Forelimb muscle (tissue), 1 donor: ENCODE measurements at places on chromosomes 7 and 10.

GRCh38 chr10:100347568-100348195, 649 bp downstream of the SCD start:
- DNase-seq, result no peak

- no peak for DNase-seq
These were observed 7.6 kb downstream of the WNT8B start for GRCh38 chr10:100470367-100470766.

DNA sequence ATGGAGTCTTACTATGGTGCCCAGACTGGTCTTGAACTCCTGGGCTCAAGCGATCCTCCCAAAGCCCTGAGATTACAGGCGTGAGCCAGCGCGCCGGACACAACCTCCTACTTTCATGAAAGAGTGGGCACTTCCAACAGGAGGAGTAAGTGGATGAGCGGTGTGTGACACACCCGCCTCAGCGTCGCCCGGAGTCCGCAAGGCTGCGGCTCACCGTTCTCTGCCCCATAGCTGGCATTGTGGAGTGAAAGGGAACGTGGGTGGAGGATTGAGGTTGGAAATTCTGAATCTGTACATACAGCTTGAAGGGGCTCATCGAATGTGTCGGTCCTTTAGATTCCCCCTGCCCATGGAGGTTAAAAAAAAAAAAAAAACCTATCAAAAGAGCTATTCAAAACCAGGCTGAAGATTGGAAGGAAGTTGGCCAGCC, 524 bp upstream of the PRXL2A start:
- DNase-seq, result no peak

DNA sequence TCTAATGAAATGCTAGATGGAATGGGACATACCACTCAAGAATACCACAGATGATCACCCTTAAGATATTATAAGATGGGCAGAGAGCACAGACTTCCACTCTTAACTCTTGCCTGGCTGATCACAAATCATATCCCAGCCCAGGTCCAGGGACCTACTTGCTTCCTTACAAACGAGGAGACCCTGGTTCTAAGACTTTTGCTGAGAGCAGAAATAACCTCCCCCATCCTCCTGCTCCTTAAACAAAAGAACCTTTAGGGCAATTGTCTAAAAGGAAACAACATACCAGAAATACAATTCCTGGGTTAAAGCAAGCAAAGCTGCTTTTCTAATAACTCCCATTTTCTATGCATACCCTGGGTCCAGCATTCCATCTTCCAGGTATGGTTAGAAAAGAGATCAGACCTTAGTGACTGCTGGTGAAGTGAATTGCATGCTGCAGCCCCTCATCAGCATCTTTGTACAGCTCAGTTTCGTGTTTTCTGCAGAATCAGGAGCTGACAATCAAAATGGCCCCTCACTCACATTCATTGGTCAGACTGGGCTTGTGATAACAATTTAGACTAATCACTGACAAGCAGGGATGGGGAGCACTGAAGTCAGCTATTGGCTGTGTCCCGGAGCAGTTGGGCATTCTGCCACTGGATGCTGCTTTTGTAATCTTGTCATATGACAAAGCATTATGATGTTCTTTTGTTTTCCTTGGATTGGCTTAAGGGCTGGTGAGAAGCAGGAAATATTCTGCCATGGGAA, 14.6 kb downstream of the IFIT3 start:
- no peak for DNase-seq

DNA sequence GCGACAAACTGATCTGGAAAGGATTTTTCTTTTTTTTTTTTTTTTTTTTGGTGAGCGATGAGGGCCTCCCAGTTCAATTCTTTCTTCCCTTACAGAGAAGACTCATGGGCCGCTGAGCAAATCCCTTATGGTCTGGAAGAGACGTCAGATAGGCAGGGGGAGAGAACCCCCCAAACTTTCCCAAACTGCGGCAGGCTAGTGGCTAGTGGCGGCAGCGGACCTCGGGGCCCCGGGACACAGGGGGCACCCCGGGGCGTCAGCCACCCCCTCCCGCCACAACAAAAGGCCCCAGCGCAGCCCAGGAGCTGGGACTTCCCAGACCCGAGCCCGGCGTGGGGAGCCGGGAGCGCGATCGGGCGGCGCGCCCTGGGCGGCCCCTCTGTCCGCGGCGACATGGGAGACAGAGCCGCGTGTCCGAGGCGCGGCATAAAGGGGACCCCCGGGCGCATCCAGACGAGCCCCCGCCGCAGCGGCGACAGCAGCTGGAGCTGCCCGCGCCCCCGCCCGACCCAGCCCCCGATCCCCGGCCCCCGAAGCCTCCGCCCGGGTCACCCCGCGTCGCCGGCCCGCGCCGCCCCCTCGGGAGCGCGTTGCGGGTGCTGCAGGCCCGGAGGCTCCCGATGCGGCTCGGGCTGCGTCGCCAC, 755 bp downstream of the FAM171A1 start:
- DNase-seq, result no peak

- no peak for DNase-seq
These were observed 112.1 kb downstream of the FAM53B start for GRCh38 chr10:124632064-124632531.

- DNase-seq, result peak; percentile 59
These were observed 8.5 kb downstream of the C10orf90 start for GRCh38 chr10:126661841-126662515.

DNA sequence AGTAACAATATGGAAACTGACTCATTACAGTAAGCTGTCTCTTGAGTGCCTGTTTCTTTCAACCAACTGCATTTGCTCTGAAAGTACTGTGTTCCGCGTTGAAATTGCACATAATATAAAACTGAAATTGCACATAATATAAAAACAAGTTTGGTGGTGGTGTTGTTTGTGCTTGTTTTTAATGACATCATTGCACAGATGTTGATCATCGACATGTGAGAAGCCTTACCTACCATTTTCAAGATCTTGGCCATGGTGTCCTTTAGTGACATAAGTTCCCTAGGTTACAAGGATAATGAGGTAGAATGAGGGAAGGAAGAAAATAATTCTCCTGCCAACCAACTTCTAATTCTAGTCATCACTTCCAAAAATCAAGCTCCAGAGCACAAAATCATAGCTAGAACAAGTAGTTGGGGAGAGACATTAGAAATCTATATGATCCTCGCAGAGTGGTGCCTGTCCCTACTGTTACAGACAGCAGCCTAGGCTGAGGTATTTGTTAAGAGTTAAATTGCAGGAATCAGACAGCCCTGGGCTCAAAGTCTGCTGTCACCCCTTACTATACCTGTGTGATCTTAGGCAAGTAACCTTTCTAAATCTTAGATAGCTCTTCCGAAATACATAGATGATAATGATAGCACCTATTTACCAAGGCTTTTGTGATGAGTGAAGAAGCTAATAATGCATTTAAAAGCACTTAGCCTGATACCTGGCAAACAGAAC, 29.3 kb downstream of the DOCK4 start:
- DNase-seq, result no peak

- DNase-seq, result no peak
These were observed 15.8 kb upstream of the EEPD1 start for GRCh38 chr7:36137258-36137657.

- no peak for DNase-seq
These were observed 181.7 kb downstream of the CCSER2 start for GRCh38 chr10:84510121-84510520.

GRCh38 chr10:122525788-122526187, 34.8 kb upstream of the DMBT1 start:
- no peak for DNase-seq

- no peak for DNase-seq
These were observed 7.0 kb downstream of the PTF1A start for GRCh38 chr10:23198940-23199767.
